Mesothelial cell of epicardium (in vitro differentiated cells): ENCODE measurements at places on chromosomes 13 and 19. TPM values are rescaled to one million over a fixed set of nuclear protein-coding genes. Genes with fewer than 3 reads are reported as not detected.

The GPC5 gene
- total RNA-seq = 2.4 to 2.7 TPM (median 2.5 TPM) in 3 replicates

The PRTN3 gene
- total RNA-seq = 0.23 TPM in 1 of 3 replicates, not detected in the others

The CLIP3 gene
- total RNA-seq = 58.5 to 59.0 TPM (median 59.0 TPM) in 3 replicates

The UGGT2 gene
- total RNA-seq = 45.5 to 47.5 TPM (median 46.5 TPM) in 3 replicates

The NAA16 gene
- 36.2 to 40.0 TPM (median 37.6 TPM) in 3 replicates for total RNA-seq

DNA sequence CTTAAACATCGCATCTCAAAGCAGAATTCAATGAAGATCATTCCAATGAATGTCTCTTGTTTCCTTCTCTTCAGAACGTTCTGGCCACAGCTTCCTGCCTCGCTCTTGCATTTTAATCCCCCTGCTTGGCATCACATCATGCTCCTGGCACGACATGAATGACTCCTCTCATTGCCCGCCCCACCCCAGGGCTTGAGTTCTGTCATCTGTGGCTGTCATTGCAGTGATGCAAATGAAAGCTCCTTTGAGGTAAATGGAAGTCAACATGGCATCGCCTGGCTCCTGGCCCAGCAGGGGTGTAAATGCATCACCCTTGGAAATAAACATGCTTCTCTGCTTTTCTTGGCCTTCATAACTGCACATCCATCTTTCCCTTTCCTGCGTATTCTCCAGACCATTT is 48.6 kb downstream of the SCEL start:
- H3K4me1 ChIP-seq = peaks cover 5% of the 10 kb centered on the region
- H3K36me3 ChIP-seq = no peaks in the 10 kb centered on the region
- no peak overlapping the region for H3K27ac ChIP-seq
- DNase-seq = no peak

DNA sequence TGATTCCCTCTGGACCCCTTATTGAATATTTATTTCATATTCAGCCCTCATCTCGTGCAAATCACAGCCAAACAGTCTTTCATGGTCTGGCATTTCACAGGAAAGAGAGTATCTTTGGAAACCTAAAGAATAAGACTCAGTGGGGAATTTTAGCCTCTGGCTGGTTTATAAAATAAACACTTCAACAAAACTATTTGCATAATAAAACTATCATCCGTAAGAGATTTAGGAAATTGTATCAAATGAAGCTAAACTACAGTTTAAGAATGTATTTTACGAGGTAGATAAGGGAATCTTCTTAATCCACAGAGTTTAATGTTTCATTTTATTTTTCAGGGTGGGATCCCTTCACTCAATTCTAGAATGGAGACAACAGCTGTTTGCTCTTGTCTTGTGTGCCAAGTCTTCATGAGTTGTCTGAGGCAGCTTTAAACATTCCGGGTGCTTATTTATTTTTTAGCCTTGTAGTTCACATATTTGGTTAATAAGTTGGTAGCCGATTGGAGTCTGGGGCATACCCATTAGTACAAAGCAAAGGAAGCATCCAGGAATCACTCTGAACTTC is 634.4 kb upstream of the KLF12 start:
- no peak for DNase-seq
- no peak overlapping the region for H3K27ac ChIP-seq

GRCh38 chr19:5031231-5032100 is 62.6 kb downstream of the KDM4B start:
- H3K36me3 ChIP-seq = peaks cover 14% of the 10 kb centered on the region
- peak overlapping the region; percentile 25 for H3K27ac ChIP-seq
- H3K4me1 ChIP-seq = no peaks in the 10 kb centered on the region
- no peak overlapping the region for H3K4me3 ChIP-seq
- H3K27me3 ChIP-seq = no peaks in the 10 kb centered on the region
- DNase-seq = peak; percentile 68

DNA sequence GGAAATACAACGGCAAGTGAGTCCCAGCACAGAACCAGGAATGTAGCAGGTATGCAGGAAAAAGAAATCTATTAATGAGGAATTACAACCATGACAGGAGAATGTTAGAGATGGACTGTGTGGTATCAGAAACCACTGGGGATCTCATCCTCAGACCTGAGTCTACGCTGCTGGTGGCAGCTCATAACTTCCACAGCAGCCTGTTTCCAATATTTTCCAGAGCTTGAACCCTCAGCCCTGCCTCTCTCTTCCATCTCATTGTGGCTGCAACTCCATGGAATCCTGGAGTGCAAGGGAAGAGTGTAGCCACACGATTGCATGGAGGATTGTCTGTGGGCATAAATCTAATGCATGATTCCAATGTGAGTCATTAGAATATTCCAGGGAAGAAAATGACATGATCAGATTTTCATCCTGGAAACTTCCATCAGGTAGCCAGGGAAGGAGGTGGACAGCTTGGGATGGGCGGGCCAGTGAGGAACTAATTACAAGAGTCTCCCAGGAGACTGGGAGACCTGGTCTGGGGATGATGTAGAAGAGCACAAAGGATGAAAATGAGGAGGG is 14.9 kb downstream of the PLA2G4C start:
- H3K4me1 ChIP-seq = no peaks in the 10 kb centered on the region
- H3K4me3 ChIP-seq = no peak overlapping the region
- no peaks in the 10 kb centered on the region for H3K36me3 ChIP-seq
- peaks cover 21% of the 10 kb centered on the region for H3K27me3 ChIP-seq
- H3K27ac ChIP-seq = no peak overlapping the region

DNA sequence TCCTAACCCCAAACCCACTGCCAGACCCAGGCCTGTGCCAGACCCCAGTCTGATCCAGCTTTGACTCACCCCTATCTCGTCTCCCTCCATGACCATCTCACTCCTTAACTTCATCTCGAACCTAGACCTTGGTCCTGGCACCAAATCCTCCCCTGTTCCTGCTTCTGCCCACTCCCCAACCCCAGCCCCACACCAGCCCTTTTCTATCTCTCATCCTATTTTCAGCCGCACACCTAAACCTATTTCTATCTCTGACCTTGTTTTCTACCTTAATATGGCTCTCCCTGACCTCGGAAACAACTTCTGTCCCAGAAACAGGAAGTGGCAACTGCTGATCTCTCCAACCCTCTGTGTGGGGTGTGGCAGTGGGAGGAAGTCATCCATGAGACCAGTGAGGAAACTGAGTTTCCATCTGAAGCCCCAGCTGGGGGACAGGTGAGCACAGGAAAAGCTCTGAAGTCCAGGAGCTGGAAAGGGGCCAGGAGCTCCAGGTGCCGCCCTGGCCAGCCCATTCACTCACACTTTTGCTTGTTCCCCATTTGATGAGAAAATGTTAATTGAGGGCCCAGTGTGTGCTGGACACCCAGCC is 13.7 kb downstream of the PTH2 start:
- no peaks in the 10 kb centered on the region for H3K36me3 ChIP-seq
- H3K4me1 ChIP-seq = peaks cover 23% of the 10 kb centered on the region
- no peak overlapping the region for H3K27ac ChIP-seq
- no peak for DNase-seq
- H3K4me3 ChIP-seq = no peak overlapping the region
- peaks cover 28% of the 10 kb centered on the region for H3K27me3 ChIP-seq

GRCh38 chr13:29936051-29936813 is 85.8 kb upstream of the UBL3 start:
- DNase-seq = no peak
- H3K36me3 ChIP-seq = no peaks in the 10 kb centered on the region
- peaks cover 8% of the 10 kb centered on the region for H3K4me1 ChIP-seq

GRCh38 chr13:68713394-68713793 is 1394.2 kb upstream of the ATXN8OS start:
- H3K4me1 ChIP-seq = peaks cover 17% of the 10 kb centered on the region
- no peaks in the 10 kb centered on the region for H3K27me3 ChIP-seq
- no peak overlapping the region for H3K4me3 ChIP-seq
- no peak for DNase-seq

- no peak overlapping the region for H3K27ac ChIP-seq
- no peaks in the 10 kb centered on the region for H3K4me1 ChIP-seq
- H3K36me3 ChIP-seq = peaks cover 70% of the 10 kb centered on the region
- H3K4me3 ChIP-seq = no peak overlapping the region
These were observed 12.6 kb downstream of the ZSCAN18 start for GRCh38 chr19:58085348-58085875.

DNA sequence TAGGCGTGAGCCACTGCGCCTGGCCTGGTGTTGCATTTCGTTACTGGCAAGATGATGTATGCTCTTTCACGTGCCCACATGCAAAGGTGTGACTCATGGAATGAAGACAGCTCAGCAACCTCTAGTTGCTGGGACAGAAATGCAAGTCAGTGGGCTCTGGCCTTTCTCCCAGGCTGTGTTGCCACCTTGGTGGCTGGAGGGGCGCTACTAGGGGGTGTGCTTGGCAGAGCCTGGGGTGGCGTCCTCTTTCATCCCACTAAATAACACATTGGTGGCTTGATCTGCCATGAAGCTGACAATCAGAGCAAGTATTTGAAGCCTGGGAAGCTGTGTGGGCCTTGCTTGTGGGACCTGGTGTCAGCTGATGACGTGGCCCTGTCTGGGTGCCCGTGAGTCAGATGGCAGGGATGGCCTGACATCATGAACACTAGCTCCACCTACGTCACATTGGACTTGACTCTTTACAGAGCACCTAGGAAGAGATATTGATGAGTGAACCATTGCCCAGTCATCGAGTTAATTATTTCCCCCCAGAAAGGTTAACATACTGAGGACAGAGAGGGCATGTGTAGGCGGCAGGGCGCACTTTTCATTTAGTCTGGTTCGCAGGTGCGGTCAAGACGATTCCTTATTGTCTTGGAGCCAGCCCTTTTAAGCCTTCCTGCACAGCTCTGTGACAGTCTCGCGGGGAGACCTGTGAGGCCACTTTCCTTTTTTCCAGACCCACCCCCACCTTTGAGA is 154.2 kb downstream of the TM9SF2 start:
- H3K27ac ChIP-seq = no peak overlapping the region
- H3K4me1 ChIP-seq = peaks cover 25% of the 10 kb centered on the region
- H3K4me3 ChIP-seq = no peak overlapping the region
- peaks cover 24% of the 10 kb centered on the region for H3K27me3 ChIP-seq
- no peak for DNase-seq

GRCh38 chr19:46503848-46504453 is 8.3 kb upstream of the PNMA8B start:
- H3K27me3 ChIP-seq = peaks cover 2% of the 10 kb centered on the region
- H3K4me1 ChIP-seq = peaks cover 2% of the 10 kb centered on the region
- DNase-seq = no peak
- H3K36me3 ChIP-seq = no peaks in the 10 kb centered on the region

GRCh38 chr19:42254089-42254849 is 659 bp downstream of the ERF start:
- no peaks in the 10 kb centered on the region for H3K27me3 ChIP-seq
- H3K27ac ChIP-seq = peak overlapping the region; percentile 47
- H3K4me3 ChIP-seq = peak overlapping the region; percentile 67
- H3K36me3 ChIP-seq = peaks cover 4% of the 10 kb centered on the region
